ENCODE measurements at places on chromosomes 5 and 9.

DNA sequence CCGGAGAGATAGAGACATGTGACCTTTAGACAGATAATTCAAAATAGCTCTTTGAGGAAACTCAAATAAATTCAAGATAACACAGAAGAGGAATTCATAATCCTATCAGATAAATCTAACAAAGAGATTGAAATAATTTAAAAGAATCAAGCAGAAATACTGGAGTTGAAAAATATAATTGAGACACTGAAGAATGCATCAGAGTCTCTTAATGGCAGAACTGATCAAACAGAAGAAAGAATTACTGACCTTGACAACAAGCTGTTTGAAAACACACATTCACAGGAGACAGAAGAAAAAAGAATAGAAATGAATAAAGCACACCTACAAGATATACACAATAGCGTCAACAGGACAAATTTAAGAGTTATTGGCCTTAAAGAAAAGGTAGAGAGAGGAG lies 40.4 kb upstream of the DEPDC1B start:
- no peak for DNase-seq

- no peak for DNase-seq
Observed at GRCh38 chr5:111584651-111585050, 72.3 kb upstream of the STARD4 start.

- no peak for DNase-seq
Observed at GRCh38 chr5:110909415-110909814, 162.1 kb upstream of the TSLP start.

DNA sequence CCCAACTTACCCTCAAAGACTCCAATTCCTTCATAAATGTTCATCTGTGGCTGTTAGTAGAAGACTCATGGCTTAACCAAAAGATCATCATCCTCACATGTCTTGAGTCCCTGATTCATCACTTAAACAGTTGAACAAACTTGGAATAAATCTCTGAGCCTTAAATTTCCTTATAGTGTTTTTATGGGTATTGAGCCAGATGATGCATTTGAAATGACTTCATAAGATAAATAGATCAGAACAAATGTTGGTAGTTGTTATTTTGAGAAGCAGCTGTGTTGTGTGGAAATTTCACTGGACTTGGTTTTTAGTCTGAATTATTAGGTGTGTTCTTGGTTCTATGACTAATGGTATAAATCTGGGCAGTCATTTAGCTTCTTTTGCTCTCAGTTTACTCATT lies 236.2 kb downstream of the NNT start:
- peak; percentile 98 for DNase-seq

GRCh38 chr9:93660352-93661046 lies 84.1 kb downstream of the PHF2 start:
- no peak for DNase-seq

GRCh38 chr9:3807601-3808000 lies 281.8 kb upstream of the RFX3 start:
- DNase-seq = no peak

DNA sequence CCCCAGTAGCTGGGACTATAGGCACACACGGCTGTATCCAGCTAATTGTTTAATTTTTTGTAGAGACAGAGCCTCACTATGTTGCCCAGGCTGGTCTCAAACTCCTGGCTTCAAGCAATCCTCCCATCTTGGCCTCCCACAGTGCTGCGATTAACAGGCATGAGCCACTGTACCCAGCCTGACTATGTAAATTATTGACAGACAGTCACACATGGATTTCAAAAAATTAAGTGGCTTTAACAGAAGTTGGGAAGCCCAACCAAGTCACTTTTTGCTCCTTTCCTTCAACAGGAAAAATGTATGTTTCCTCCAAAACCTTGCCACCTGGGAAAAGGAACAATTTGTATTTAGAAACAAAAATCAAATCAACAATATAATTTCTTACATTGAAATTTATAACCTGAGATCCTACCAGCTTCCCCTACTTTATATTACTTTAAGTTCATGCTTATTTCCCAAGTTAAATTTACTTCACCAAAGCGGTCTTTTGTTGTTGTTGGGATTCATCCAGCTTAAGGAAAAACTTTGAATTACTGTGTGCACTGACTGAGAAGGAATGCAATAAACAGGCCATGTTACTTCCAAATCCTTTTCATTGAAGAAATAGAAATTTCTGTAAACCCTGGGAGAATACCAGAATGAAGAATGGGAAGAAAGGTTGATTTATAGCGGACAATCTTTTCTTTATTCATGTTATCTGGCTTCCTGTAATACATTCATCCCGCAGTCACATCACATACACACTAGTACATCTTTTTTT lies 8.6 kb downstream of the PCA3 start:
- DNase-seq = peak; percentile 36

- DNase-seq = no peak
Observed at GRCh38 chr5:127101533-127101932, 28.2 kb upstream of the C5orf63 start.

GRCh38 chr5:44646016-44646415 lies 162.7 kb upstream of the MRPS30 start:
- no peak for DNase-seq

- DNase-seq = no peak
Observed at GRCh38 chr9:134229466-134230091, 65.2 kb upstream of the RNU6ATAC start.
